ENCODE measurements at places on chromosomes 5 and 9.

DNA sequence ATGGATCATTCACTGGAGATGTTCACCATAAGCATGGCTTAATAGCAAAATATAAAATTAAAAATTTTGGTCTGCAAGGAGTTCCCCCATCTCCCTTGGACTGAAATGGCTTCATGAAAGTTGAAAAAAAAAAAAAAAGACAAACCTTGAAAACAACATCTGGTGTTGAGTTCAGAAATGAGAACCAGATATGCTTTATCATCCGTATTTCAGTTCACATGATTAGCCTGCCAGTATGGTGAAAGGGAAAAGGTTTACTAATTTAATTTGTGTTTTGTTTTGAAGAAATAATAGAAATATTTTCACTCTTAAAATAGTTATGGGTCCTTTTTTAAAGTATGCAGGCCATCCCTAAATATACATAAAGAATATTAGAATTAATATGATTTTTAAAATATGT lies 67.8 kb downstream of the TMEM167A start:
- no peak for DNase-seq

GRCh38 chr5:150162142-150162513 lies 4.5 kb upstream of the CDX1 start:
- DNase-seq: no peak

GRCh38 chr9:123527981-123528380 lies 172.0 kb downstream of the CRB2 start:
- peak; percentile 78 for DNase-seq

DNA sequence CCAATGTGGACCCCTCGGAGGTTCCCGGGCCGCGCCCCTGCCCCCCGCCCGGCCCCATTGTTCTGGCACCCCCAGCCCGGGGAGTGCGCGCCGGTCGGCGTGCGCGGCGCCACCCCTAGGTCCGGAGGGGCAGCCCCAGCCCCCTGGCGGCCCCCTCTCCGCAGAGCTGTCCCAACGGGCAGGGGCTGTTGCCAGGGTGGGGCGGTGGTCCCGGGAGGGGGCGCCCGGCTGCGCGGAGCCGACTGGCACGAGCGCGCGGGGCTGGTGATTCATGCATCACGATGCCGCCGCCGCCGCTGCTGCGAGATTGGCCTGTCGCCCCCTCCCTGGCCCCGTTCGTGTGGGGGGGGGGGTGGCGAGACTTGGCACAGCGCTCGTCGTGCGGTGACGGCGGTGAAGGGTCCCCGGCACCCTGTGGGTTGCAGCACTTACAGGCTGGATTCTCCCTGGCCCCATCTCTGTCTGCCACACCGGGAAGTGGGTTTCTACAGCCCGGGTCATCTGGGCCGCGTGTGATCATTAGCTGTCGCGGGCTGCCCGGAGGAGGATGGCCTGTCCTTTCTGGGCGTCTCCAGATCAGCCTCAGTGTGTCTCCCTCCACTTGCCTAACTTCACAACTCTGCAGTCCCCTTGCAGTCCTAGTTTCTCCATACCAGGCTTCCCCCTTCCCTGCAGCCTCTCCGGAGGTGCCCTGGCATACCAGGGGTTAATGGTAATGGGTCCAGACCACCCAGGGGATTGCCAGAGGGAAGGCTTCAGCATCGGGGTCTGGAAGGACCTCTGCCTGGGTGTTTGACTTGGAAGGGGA lies 858 bp downstream of the NCS1 start:
- peak; percentile 51 for DNase-seq

DNA sequence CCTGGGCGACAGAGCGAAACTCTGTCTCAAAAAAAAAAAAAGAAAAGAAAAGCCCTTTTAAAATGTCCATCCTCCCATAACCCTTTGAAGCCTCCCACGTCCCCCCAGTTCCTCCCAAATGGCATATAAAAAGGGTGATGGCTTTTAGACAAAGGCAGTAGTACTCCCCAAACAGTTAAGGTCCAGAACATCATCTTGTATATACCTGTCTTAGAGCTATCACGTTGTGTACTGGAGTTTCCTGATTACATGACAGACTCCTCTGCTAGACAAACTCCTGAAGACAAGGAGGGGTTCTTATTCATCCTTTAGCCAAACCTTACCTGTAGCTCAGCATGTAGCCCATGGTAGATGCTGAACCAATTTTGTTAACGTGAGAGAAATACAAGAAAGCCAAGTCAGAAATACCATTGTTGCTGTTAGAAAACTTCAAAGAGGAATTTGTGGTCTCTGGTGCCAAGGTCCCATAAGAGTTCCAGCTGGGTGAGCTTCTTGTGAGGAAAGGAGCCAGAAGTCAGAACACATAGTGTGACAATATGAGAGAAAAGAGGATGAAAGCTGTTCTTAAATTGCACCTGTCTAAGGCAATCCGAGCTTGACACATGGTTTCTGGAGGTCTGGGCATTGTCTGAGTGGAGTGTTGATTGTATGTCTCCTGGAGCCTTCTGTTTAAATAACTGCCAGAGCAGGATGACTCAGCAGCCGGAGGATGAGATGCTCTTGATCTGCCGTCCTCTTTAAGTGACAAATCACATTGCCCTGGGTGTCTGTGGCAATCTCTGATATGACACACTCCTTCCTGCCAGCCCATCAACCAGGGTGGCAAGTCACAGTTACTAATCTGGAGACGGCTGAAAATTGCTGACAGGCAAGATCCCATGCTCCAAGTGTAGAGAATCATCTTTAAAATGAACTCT lies 69.1 kb downstream of the ARRDC3 start:
- DNase-seq: peak; percentile 95

DNA sequence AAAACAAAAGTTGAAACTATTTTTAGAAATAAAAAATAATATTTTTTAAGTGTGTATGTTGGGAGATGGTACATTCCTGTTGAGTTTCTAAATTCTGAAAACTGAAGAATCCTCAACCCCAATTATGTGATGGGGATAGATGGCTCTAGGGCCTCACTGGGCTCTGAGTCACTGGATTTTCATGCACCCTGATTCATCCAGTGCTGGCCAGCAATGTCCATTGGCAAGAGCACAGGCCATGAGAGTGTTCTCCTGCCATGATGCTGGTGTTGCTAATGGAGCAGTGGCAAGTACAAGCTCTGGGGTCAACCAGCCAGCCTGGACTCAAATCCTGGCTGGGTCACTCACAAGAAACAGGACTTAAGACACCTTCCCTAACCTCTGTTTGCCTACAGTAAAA lies 23.3 kb downstream of the SMIM23 start:
- no peak for DNase-seq

DNA sequence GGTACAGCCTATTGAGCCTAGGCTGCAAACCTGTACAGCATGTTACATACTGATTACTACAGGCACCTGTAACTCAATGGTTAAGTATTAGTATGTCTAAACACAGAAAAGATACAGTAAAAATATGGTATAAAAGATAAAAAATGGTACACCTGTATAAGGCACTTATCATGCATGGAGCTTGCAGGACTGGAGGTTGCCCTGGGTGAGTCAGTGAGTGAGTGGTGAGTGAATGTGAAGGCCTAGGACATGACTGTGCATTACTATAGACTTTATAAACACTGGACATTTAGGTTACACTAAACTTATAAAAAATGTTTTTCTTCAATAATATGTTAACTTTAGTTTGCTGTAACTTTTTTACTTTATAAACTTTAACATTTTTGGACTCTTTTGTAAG lies 171.3 kb downstream of the SLC28A3 start:
- DNase-seq: no peak

DNA sequence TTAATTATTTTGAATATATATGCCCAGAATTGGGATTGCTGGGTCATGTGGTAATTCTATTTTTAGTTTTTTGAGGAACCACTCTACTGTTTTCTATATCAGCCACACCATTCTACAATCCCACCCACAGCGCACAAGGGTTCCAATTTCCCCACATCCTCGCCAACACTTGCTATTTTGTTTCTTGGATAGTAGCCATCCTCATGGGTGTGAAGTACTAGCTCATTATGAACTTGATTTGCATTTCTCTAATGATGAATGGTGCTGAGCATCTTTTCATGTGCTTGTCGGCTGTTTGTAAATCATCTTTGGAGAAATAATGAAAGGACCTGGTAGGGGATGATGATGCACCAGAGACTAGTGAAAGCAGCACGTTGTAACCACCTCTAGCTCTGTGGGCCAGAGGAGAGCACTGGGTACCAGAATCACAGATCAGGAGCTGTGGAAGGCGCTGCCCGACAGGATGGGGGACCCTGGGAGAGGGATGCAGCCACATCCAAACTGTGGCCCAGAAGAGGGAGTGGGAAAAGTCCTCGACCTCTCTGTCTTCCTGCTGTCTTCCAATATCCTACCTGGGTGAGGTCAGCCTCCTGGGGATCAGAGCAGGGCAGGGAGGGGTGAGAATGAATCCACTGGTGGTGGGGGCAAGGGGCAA lies 155.4 kb downstream of the RGS3 start:
- no peak for DNase-seq

DNA sequence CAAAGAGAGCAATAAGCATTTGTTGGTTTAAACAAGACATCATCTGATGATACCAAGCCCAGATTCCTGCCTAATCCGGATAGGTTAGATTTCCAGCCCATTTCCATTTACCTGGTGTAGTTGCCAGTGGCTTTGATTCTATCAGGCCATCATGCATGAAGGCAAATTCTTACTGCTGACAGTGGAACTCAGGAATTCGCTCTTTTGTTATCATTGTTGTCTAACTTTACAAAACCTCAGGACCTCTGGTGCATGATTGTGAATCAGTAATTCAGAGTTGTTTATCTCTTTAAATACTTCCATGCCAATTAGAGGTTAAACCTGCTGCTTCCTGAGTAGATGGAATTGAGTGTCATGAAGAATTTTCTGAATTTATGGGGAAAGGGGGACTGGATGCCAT lies 76.5 kb downstream of the C9orf152 start:
- DNase-seq: no peak

DNA sequence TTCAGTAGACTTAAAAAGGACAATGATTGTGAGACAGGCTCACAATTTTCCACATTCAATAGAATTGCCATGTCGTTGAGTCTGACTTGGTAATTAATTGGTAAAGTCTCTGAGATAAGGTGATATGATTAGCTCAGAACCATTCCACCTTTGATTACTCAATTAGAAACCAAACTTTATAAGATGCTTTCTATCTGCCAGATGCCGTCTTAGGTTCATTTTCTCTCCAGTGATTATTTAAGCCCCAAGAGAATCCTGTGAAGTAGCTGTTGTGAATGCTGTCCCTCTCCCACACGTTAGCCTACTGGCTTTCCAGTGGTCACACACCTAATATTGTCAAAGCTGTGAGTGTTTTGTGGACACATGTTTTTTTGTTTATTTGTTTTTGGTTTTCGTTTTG lies 528.9 kb upstream of the ZNF462 start:
- DNase-seq: no peak

DNA sequence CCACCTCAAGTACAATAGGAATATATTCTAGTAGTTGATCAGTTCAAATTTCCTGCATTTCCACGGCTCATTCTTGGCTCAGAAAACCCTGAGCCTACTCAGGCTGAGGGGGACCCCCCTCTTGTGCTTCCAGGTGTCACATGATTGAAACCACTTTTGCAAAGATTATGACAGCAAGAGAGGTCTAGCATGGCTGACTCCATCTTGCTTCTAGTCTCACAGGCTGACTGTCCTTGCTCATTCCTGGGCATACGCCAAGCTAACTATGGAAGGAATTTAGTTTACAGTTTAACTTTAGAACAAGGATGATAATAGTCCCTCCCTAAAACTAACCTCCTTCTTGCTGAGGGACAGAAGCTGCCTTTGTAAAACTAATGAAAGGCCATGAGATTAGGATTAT lies 154.1 kb downstream of the SNX18 start:
- no peak for DNase-seq

DNA sequence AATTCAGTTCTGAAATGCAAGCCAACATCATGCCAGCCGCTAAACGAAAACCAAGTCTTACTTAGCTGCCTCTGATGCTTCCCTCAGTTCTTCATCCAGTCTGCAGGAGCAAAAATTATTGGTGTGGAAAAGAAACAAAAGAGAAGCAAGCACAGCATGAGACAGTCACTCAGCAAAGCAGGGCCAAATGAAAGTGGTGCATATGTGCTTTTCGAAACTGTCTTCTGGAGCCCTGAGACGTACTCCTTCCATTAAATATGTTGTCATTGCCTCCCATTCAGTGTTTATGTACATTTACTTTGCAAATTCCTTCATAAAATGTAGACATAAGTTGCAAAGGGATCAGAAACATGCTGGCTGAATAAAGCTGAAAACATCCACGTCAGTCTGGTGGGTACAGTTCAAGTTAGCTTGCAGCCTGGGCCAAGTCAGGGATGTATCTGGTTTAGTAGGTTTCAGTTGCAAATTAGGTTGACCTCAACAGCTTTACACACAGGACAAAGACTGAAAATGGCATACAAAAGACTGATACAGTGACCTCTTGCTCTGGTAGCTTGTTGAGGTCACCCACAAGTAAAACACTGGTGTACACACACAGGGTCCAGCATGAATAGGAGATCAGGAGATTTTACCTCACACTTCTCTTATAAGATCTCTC lies 139.7 kb upstream of the PCA3 start:
- DNase-seq: no peak

DNA sequence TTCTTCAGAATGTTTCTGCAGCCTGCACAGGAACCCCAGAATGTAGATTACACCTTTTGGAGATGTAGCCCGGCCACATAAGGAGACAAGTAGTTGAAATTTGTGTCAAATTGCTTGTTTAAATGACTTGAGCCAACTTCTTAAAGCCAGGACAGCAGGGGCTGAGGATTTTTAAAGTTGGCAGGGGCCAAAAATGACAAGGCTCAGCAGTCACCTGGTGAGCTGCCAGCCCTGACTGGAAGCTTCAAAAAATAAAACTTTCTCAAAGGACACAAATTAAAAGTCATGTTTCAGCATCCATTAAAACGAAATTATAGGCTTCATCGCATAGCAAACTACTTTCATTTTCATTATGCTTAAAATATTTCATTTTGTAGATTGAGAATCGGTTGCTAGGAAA lies 340.3 kb upstream of the WWC1 start:
- no peak for DNase-seq

GRCh38 chr9:120542701-120543490 lies 37.1 kb downstream of the CDK5RAP2 start:
- DNase-seq: peak; percentile 4

DNA sequence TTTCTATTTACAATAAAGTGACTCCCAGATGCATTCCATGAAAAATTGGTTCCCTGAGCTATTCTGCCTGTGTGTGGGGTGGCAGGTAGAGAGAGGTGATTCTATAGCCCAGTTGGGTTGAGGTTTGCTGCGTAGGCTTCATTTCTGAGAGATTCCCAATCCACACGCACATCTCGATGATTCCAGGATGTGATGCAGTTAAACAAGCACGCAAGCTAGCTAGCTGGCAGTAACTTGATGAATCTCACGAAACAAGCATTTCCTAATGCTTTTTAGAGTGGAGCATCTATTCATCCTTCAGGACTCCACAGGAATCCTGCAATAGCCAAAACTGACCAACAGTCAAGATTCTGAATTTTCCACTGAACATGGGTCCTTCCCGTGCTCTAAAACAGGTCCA lies 43.8 kb upstream of the CER1 start:
- DNase-seq: no peak

DNA sequence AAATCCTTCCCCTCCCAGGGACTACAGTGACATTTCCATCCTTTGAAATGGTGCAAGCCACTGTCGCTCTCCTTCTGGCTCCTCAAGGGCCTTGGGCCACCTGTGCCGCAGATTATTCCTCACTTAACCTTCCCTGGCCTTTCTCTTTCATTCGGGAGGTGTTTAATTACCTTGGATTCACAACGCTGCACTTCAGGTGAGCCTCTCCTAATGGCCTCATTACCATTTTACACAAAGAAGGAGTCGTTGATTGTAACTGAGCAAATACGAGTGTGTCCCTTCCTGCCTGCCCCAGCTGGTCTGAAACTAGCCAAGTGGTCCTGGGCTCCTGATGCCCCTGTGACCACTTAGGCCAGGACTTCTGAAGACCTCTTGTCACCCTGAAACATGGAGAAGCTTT lies 205.0 kb downstream of the CRB2 start:
- no peak for DNase-seq

Measured in suppressor macrophage (primary cell).